Heart left ventricle (tissue), 16 donors: ENCODE measurements at places on chromosomes 2 and 18. TPM values are rescaled to one million over a fixed set of nuclear protein-coding genes. Genes with fewer than 3 reads are reported as not detected.

Gene PMAIP1
- 0.38 TPM for total RNA-seq

Gene ALPP
- total RNA-seq = not detected

Gene EVX2
- total RNA-seq = not detected

Gene TRIB2
- 41.4 TPM for total RNA-seq

Gene REG3A
- not detected for total RNA-seq

Gene ANTXR1
- 23.0 TPM for total RNA-seq

Gene CXCR1
- 0.39 TPM for total RNA-seq

Gene GPR39
- not detected for total RNA-seq

Gene MAB21L4
- total RNA-seq = not detected

Gene CYTIP
- 0.53 TPM for total RNA-seq

DNA sequence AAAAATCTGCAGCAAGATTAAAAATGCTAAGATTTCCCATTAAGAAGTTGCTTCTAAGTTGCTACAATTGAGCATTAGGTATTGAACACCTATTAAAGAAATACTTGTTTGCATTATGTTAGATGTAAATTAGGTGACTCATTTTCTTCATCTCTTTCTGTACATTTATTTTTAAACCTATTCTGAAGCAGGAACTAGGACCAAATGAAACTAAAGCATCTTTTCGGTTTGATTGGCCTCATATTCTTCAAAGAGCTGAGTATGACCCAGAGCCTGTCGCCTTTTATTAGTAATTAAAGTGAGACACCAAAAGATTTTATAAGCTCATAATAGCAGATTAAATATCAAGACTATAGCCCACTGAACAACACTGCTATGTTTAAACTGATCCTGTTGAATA is 83.4 kb upstream of the ZEB2 start:
- DNase-seq = no peak

- DNase-seq = no peak
These were observed 18.1 kb downstream of the ABHD3 start for GRCh38 chr18:21686282-21687105.

- DNase-seq = no peak
These were observed 109.1 kb upstream of the RMDN2 start for GRCh38 chr2:37816036-37816435.

DNA sequence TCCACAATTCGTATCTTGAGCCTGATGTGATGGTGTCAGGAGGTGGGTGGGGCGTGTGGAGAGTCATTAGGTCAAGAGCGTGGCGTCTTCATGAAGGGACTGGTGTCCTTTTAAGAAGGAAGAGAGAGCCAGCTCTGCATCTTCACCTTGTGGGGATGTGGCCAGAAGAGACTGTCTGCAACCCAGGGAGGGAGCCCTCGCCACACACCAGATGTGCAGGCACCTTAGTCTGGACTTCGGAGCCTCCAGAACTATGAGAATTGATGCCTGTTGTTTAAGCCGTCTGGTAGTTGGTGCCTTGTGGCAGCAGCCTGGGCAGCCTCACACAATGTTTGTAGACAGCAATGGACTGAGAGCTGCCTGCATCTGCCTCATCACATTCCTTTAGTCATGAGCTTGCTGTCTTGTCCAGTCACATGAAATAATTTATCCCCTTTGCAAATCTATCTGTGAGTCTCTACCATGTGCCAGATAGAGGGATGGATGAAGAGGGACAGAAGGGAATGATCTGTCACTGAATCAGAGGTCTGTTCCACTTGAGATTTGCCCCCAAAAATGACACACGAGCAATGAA is 61.0 kb downstream of the MYT1L start:
- no peak for DNase-seq

- DNase-seq = no peak
These were observed 420.7 kb upstream of the NRP2 start for GRCh38 chr2:205261516-205262020.

DNA sequence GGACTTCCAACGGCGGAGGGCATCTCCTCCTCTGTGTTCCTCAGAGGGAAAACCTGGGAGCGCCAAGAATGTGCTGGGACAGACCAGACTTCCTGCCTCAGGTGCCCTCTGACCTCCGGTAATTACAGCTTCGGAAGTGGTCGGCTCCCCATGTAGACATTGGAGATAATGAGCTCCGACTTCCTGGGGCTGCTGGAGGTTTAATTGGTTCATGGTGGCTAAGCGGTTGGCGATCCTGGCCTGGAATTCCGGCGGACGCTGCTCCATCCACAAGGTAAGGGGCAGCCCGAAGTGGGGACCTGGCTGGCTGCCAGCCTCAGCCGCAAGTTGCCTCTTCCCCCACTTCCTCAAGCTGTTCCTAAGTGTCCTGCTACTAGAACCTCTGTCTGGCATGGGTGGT is 83.2 kb upstream of the EPC2 start:
- DNase-seq = no peak

GRCh38 chr2:241189093-241189855 is 797 bp downstream of the ANO7 start:
- DNase-seq = no peak

- peak; percentile 54 for DNase-seq
These were observed 203.5 kb downstream of the SEPTIN10 start for GRCh38 chr2:109410039-109410815.

GRCh38 chr2:30653847-30654246 is 153.4 kb downstream of the CAPN13 start:
- peak; percentile 41 for DNase-seq

DNA sequence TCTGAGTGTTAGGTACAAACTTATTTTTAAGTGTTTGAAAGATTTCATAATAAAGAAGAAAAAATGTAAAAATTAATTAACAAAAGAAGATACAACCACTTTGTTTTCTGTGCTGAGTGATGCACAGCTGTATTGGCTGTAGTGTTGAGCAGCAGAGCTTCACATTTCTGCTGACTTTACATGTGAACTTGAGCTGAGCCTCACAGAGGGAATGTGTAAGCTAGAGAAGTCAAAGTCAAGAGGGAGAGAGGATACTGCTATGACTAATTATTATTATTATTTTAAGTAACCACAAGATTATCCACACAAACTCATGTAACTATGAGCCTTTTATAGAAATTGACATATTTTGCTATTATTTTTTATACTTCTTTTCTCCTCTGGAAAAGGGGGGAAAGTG is 159.1 kb upstream of the ZSWIM2 start:
- no peak for DNase-seq

DNA sequence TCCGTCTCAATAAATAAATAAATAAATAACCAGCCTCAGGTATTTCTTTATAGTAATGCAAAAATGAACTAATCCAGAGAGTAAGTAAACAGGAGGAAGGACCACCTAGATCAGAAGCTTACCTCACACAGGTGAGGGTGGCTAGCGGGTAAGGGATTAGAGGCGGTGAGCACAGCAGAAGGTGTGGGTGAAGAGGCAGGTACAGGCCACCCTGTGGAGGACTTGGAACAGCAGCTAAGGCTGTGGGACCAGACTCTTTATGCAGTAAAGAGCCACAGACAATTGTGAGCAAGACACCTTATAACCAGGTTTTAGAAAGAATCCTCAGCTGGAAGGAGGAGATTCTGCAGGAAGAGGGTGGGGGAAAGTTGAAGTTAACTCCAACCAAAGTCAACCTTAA is 34.2 kb upstream of the TTR start:
- DNase-seq = no peak

DNA sequence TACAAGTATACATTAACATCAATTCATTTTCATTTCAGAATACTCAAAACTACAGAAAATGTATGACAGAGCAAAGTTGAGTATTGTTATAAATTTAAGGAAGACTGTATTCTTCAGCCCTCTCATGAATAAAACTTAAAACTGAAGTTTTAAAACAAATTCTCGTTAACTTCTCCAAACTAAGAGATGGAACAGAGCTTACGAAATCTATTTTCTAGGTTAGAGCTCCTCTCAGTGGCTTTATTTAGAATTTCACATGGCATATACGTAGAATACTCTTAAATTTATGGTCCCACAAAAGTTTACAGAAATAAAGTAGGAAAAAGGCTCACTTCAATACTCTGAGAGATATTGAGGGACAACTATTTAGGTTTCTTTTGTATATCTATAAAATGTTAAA is 612.1 kb downstream of the KCNJ3 start:
- no peak for DNase-seq

GRCh38 chr2:62338111-62338510 is 142.2 kb downstream of the B3GNT2 start:
- no peak for DNase-seq

- DNase-seq = no peak
These were observed 371.6 kb upstream of the CHST9 start for GRCh38 chr18:27556741-27557140.

- DNase-seq = no peak
These were observed 182.6 kb upstream of the CHAC2 start for GRCh38 chr2:53584986-53585385.

DNA sequence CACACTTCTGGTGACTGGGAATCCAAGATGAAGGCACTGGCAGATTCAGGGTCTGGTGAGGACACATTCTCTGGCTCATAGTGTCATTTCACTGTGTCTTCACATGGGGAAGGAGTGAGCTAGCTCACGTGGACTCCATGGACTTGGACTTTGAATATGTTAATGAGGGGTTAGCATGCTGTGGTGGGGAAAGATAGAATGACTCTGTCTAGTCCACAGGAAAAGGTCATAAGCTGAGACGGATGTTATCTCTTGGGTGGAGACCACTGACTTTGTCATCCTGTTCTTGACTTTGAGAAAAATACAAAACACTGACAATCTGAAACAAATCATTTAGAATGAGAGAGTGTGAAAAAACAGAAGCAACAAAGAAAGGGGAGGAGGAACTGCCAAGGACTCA is 145.9 kb downstream of the PIK3C3 start:
- DNase-seq = no peak

GRCh38 chr2:12797815-12798214 is 81.1 kb downstream of the TRIB2 start:
- no peak for DNase-seq

- no peak for DNase-seq
These were observed 97.7 kb downstream of the CDC42EP3 start for GRCh38 chr2:37573451-37574388.
